AG10803 (cell line): ENCODE measurements at places on chromosomes 4 and X.

DNA sequence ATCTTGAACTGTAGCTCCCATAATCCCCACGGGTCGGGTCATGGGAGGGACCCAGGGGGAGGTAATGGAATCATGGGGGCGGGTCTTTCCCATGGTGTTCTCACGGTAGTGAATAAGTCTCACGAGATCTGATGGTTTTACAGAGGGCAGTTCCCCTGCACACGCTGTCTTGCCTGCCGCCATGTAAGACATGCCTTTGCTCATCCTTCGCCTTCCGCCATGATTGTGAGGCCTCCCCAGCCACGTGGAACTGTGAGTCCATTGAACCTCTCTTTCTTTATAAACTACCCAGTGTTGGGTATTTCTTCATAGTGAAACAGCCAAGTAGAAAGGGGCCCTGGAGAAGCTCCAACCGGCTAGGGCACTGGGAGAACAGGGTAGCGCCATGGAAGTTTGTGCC lies 12.3 kb downstream of the CTAG1A start:
- DNase-seq, result no peak

DNA sequence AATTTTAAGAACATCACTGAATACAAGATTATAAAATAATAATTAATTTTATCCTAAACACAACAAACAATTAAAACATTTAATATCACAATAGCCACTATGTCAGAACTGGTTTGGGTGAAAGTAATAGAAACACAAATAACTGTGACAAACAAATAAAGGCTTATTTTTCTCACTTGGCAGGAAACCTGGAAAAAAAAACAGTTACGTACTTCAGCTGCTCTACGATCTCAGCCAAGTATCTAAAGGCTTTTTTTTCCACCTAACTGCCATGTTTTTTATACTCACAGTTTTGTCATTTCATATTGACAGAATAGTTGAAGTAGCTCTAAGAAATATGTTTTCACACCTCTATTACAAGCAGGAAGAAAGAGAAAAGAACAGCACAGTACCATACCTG lies 284.8 kb upstream of the INTU start:
- DNase-seq, result no peak

GRCh38 chrX:19659929-19660328 lies 144.6 kb upstream of the MAP3K15 start:
- no peak for DNase-seq

DNA sequence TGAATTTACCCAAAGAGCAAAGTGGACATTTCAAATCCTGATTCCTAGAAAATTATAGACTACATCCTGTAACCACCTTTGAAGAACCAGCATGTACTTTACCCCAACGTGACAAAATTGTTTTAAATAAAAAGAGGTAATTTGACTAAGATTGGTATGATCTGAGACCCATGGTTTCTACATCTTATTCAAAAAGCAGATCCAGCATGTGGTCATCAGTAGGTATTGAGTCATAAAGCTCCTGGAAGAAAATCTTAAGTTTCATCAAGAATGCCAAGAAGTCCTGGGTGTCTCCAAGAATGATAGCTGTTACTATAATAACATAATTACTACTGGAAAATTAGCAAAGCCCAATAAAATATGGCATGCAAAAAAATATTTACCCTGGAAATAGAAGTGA lies 61.8 kb downstream of the NFKB1 start:
- DNase-seq, result peak; percentile 23

DNA sequence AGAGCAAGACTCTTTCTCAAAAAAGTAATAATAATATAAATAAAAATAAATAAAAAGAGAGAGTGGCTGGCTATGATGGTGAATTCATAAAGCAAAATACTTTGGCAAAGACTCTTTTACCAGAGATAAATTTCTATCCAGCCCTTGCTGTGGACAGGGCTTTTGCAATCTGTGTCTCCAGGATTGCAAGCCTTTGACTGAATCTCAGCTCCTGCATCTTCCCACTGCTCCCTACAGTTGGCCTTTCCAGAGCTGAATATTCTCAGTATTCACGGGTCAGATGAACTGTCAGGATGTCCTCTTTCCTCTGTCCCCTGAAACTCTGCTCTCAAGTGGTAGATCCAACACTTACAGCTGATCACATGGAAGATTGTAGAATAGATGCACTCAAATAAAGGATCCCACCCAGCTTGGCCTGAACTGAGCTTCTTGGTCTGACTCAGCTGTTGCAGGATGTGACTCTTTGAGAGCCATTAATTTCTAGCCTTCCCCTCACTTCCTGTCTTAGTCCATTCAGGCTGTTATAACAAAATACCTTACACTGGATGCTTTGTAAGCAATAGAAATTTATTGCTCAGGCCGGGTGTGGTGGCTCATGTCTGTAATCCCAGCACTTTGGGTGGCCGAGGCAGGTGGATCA lies 123.4 kb upstream of the GUCY1A1 start:
- peak; percentile 71 for DNase-seq

DNA sequence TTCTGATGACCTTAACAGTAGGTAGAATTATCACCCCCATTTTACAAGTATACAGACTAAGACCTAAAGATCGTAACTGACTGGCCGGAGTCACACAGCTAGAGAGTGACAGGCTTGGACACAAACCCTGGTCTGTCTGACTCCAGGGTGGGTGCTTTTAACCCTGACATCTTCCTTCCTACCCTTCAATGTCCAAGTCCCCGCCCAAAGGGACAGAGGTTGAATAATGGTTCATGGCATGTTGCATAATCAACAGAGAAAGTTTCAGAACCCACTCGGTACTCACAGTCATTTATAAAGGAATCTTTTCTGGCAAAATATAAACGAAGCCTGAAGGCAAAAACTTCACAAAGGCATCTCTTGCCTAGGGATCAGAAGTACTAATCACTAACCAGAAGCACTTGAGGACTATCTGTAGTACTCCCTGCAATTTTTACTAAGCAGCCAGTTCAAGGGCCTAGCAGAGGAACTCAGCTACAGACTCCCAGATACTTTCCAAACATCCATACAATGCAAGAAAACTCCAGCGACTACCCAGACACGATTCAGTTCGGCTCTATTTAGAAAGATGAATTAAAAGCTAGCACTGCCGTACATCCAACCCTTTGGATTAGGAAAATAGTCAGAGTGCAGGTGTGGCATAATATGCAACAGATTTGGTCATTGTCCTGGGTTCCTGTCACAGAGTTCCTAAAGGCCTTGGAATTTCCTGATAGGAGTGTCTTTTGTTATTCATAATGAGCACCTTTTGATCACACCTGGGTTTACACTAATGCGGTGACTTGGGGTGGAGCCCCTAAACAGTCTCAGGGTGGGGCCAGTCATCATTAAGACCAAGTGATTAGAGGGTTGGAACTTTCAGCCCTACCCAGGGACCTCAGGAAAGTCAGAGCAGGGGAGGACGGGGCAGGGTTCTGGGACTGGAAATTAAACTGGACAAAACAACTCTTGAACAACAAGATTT lies 44.0 kb downstream of the RELL1 start:
- no peak for DNase-seq
